Prostate gland (tissue), 2 donors: ENCODE measurements at places on chromosomes 5 and 9. TPM values are rescaled to one million over a fixed set of nuclear protein-coding genes. Genes with fewer than 3 reads are reported as not detected.

FAM78A gene
- 0.73 TPM for total RNA-seq

SPINK5 gene
- 3.7 TPM for total RNA-seq

BARX1 gene
- not detected for total RNA-seq

XPA gene
- total RNA-seq, result 11.9 TPM

DNA sequence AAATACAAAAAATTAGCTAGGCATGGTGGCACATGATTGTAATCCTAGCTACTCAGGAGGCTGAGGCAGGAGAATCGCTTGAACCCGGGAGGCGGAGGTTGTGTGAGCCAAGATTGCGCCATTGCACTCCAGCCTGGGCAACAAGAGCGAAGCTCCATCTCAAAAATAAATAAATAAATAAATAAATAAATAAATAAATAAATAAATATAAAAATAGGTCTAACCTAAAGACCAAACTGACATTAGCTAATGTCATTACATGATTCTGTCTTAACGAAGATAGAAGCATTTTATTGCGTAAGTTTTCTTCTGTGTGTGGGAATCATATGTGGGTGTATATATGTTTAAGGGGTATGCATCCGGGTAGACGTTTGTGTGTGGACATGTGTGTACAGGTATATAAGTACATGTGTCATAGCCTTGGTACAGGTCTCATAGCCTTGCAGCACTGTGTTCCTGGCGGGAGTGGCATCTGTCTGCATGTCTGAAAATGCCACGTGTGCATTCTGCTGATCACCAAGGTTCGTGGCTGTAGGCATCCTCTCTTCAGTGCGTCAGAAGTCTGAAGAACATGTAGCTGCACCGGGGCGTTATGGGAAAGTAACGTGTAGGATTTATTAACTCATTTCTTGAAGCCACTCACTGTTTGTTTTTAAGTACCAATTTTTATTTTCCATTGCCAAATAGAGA, 298.1 kb downstream of the NR3C1 start:
- no peak overlapping the region for H3K4me3 ChIP-seq

GRCh38 chr9:68894502-68894901, 119.4 kb downstream of the PRKACG start:
- DNase-seq, result no peak
- H3K27ac ChIP-seq, result no peak overlapping the region
- H3K36me3 ChIP-seq, result no peaks in the 10 kb centered on the region
- no peaks in the 10 kb centered on the region for H3K27me3 ChIP-seq
- no peaks in the 10 kb centered on the region for H3K4me1 ChIP-seq

- peak overlapping the region; percentile 72 for H3K27ac ChIP-seq
- H3K27me3 ChIP-seq, result no peaks in the 10 kb centered on the region
- no peak for DNase-seq
- H3K4me1 ChIP-seq, result peaks cover 13% of the 10 kb centered on the region
These were observed 70.8 kb downstream of the NXNL2 start for GRCh38 chr9:88605512-88606362.

DNA sequence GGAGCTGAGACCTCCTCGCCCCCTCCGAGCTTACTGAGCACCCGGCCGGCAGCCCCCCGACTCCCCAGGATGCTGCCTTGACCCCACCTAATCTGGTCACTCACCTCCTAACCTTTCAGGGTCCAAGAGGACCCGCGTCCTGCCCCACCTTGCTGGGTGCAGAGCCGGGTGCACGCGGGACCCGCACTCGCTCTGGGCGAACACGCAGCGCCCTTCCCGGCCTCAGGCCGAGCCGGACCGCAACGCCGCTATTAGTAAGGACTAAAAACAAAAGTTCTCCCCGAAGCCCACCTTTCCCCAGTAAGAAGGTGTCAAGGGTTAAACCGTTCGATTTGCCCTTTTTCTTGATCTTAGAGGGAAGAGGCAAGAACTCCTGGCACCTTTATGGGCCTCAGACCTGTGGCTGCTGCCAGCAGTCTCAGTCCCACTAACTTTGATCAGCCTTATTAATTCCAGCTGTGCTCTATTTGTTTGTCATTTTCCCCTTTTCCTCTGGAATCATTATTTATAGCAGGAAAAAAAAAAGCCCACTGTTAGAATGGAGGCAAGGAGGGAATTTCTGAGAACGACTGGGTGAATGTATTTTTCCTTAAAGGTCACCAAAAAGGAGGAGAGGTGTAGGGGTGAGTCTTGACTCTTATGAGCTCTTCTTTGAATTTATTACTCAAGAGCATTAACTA, 10.5 kb downstream of the IRX2 start:
- no peak overlapping the region for H3K27ac ChIP-seq
- no peak overlapping the region for H3K4me3 ChIP-seq
- H3K4me1 ChIP-seq, result peaks cover 7% of the 10 kb centered on the region
- DNase-seq, result no peak

DNA sequence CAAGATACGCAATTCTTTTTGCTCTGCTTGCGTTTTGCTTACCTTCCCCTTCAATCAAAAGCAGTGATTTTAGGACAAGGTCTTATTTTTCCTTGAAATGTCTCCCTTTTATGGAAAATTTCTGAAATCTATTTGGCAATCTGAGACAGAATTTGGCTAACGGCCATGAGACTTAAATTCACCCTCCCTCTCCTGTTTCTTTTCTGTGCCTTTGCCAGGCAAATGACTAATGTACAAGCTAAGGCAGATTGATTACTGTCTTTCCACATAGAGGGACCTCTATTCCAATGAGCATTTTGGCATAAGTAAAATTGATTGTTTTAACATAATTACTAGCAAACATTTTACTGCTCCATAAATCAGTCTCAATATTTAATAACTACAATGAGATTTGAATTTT, 31.7 kb downstream of the FAM81B start:
- DNase-seq, result no peak
- no peak overlapping the region for H3K4me3 ChIP-seq
- H3K36me3 ChIP-seq, result no peaks in the 10 kb centered on the region
- H3K4me1 ChIP-seq, result no peaks in the 10 kb centered on the region

DNA sequence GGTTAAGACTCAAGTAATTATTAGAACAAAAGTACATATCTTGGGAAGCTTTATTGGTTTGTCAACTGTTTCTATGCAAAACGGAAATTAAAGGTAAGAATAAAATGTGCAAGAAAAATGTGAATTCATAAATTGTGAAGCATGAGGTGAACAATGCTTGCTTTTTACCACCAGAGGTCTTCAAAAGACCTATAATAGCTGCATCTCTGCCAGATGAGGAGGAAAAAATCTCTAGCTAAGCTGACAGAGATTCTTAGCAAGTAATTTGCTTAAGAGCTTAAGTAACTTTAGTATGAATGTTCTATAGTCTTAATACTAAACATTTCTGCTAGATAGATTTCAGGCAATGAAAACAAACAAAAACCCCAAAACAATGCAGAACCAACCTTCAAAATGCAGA, 54.1 kb downstream of the MRPS30 start:
- no peak overlapping the region for H3K27ac ChIP-seq
- no peaks in the 10 kb centered on the region for H3K27me3 ChIP-seq
- H3K4me3 ChIP-seq, result no peak overlapping the region
- DNase-seq, result no peak
- no peaks in the 10 kb centered on the region for H3K4me1 ChIP-seq

GRCh38 chr9:9124616-9125015, 1325.0 kb upstream of the DMAC1 start:
- H3K27me3 ChIP-seq, result no peaks in the 10 kb centered on the region

GRCh38 chr5:96657068-96657467, 5.1 kb upstream of the CAST start:
- no peaks in the 10 kb centered on the region for H3K36me3 ChIP-seq
- H3K27ac ChIP-seq, result no peak overlapping the region
- H3K4me1 ChIP-seq, result no peaks in the 10 kb centered on the region
- no peak for DNase-seq
- no peak overlapping the region for H3K4me3 ChIP-seq

GRCh38 chr9:107612136-107612535, 122.6 kb upstream of the KLF4 start:
- H3K27ac ChIP-seq, result no peak overlapping the region
- DNase-seq, result no peak
- H3K27me3 ChIP-seq, result no peaks in the 10 kb centered on the region
- H3K4me3 ChIP-seq, result no peak overlapping the region

GRCh38 chr5:1053391-1054017, 44.9 kb downstream of the NKD2 start:
- H3K27ac ChIP-seq, result no peak overlapping the region
- no peak for DNase-seq
- no peak overlapping the region for H3K4me3 ChIP-seq
- no peaks in the 10 kb centered on the region for H3K4me1 ChIP-seq
